ENCODE measurements at places on chromosomes 13 and 19.

- DNase-seq: peak; percentile 44
Observed at GRCh38 chr19:45403781-45404556, 900 bp downstream of the PPP1R13L start.

DNA sequence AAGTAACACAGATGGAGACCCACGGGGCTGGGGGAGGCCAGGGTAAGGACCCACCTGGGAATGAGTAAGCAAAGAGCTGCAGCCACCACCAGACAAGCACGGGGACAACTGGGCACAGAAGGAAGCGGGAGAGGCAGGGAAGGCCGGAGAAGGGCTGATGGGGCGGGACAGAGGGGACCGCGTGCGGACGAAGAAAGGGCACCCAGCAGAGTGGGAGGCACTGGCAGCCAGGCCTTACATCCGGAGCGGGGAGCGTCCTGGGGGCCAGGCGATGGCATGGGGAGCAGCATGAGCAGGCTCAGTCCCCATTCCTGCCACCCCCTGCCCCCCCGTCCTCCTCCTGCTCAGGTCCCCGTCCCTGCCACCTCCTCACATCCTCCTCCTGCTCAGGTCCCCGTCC is 3.0 kb downstream of the PROZ start:
- no peak for DNase-seq

GRCh38 chr13:44084146-44084545 is 204.4 kb downstream of the LACC1 start:
- no peak for DNase-seq

DNA sequence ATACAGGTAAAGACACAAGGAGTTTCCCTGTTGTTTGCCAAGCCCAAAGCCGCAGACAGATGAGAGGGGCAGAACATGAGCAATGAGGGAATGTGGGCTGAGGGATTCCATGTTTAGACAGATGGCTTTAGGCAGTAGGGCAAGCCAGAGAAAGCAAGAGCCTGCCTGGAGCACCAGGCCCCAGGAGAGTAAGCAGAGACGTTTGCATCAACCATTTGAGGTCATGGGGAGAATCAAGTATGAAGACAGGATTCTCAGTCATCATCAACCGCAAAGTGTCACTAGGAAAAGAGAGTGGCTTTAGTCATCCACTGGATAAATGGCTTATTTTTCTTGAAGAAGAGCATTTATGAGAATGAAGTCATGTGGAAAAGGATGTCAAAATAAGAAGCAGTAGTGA is 184.7 kb downstream of the COG6 start:
- DNase-seq: no peak

GRCh38 chr13:27921421-27921960 is 1.7 kb downstream of the PDX1 start:
- DNase-seq: no peak

GRCh38 chr13:109610517-109610916 is 175.9 kb downstream of the IRS2 start:
- peak; percentile 29 for DNase-seq

GRCh38 chr13:29859971-29860370 is 9.6 kb upstream of the UBL3 start:
- no peak for DNase-seq
